ENCODE measurements at places on chromosomes 3 and 15.

DNA sequence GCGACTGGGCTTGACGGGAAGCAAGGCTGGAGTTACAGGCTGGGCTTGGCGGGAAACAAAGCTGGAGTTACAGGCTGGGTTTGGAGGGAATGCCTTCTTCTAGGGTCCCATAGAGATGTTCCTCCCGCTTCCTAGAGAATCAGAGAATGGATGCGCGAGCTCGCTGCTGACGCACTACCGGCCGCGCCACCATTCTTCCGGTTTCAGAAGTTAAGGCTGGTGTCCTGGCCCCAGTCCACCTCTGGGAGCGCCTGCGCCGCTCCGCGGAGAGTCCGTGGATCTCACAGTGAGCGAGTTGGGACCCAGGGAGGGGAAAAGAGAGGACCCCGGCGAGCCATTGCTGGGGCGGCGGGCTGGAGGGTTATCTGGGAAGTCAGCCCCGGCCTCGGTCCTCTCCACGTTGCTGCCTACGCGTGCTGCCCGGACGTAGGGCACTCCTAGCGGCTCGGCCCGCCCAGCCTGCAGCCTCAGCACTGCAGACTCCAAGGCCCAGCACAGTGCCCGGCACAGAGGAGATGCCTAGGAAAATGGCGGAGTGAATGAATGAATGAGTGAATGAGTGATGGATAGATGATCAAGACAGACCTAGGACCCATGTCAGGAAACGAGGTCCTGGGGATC, at the start of gene ZNF502:
Gene ZNF502, plus strand, starts transcription at position 206 of the 621 bp plus-strand sequence. CDS start 7,602 bp downstream, outside the sequence.
- peak; percentile 85 for DNase-seq

DNA sequence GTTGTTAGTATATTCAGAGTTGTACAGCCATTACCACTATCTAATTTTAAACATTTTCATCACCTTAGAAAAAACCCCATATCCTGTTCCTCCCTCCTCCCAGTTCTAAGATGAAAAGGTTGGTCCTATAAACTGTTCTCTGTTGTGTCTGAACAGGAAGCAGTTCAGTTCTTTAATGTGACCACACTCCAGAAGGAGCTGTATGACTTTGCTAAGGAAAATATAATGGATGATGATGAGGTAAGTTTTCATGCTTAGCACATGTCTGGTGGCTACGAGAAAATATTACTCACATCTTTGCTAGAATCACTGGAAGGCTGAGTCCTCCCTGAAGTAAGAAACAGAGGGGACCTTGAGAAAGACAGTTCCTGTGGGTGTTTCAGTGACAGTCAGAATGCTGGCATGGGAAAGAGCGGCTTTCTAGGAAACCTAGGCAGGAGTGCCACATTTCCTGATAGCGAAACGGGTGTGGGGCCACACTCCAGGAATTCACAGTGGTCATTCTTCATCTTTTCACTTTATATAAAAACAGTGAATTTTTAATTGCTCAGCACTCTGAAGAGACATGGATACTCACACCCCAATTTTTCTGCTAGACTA, 20.3 kb downstream of the CRTAP start:
- no peak for DNase-seq

- DNase-seq = no peak
Observed at GRCh38 chr3:52372822-52373504, 56.8 kb downstream of the DNAH1 start.

DNA sequence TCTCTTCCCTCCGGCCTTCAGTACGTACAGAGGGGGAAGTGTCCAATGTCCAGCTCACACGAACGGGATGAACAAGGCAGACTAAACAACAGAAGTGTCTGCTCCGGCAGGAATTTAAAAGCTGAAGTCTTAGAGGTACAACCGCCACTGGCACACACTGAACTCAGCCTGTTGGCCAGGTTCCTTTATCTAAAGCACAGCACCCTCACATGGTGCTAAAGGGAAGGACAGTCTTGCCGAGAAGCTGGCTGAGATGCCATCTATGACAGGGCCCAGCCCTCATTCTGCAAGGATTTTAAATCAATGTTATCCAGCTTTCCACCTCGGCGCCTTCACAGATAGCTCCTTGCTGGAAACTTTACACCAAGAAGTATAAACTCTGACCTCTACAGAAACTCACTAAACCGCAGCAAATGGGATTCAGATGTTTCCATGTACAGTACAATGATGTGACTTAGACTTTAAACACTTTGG, 2.8 kb downstream of the ADAMTS17 start:
- DNase-seq = peak; percentile 61

DNA sequence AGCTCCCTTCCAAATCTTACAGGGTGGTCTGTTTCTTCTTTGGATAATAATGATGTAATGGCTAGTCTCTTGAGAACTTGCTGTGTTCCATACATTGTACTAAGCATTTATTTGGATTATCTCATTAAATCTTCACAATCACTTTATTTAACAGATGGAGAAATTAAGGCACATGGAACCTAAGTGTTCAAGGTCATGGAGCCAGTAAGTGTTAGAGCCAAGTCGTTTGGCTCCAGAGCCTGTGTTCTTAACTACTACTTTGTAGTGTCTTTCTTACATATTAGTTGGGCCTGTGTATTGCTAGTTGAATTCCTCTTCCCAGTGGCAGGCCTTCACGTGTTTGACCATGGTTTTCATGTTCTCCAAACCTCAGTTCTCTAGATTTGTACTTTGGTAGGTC, 177.8 kb downstream of the ATG7 start:
- DNase-seq = no peak

DNA sequence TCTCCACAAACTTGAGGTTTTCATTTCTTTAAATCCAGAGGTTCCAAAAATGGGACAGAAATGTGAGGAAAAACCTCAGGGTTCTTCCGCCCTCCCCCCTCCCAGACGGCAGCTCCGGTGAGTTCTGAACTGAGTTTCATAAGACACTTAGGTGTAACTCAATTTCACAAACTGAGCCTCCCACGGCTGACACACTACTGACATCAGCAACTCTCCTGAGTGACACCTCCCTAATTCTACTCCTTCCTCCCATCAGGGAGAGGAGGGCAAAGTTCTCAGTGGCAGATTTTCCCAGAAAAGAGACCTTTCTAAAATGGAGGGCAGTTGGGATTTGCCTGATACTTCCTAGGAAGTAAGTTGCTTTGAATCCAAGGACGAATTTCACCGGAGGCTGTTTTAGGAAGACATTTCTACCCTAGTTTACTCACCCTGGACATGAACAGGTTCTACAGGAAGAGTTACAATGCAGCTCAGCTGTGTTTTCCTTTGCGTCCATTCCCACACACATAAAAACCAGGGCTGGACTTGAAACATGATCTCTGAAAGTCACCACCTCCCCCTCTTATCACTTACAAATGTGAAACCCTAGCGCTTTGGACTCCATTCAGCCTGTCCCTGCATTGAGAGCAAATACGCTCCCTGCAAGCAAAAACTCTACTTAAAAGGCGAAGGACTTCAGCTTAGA, 78.1 kb upstream of the LMOD3 start:
- DNase-seq = peak; percentile 42

- DNase-seq = no peak
Observed at GRCh38 chr3:26104851-26105251, 315.0 kb downstream of the OXSM start.

DNA sequence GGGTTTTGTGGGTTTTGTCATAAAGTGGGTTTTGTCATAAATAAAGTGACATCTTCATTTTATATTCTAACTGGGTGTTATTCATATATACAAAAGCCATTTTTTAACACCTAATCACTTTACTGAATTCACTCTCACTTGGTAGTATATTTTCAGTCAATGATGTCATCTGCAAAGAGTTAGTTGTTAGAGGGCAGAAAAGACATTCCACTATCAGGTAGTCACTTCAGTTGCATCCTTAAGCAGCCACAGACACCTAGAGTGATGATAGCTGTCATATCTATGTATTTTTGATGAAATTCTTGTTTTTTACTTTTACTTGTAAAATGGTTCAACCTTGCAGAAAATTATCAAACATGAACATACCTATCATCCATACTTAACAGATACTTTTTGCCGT, 89.0 kb downstream of the DHX36 start:
- DNase-seq = peak; percentile 7

Measured in urothelium cell line (cell line).